ENCODE measurements at places on chromosomes 11 and 22. TPM values are rescaled to one million over a fixed set of nuclear protein-coding genes. Genes with fewer than 3 reads are reported as not detected.

Gene YPEL4
- not detected for total RNA-seq

Gene BACE1
- total RNA-seq: not detected

Gene KCNJ5
- total RNA-seq: not detected

DNA sequence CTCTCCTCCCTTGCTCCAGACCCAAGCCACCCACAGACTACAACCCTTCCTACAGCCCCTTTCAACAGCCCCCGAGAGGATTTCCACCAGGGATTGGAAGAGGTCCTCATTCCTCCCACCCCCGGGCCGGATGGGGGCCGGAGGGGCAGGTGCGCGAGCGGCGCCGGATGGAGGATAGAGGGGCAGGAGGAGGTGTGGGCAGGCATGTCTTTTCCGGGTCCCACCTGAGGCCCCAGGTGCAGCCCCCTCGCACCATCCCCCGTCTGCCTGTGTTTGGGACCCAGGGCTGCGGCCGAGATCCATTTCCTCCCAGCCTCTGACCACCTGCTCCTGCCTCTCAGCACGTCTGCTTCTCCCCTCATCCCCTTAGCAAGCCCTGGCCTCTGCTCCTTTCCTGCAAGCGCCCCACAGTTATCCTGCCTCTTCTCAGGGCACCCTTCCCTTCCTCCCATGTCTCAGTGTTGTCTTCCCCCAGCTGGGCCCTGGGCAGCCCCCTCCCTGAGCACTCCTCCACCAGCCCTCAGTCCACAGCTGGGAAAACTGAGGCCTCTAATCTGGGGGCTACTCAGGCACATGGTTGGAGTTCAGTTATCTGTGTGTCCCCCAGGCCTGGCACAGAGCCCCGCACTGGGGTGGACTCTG, 19.3 kb upstream of the CBX7 start:
- peaks cover 6% of the 10 kb centered on the region for H3K4me1 ChIP-seq
- no peaks in the 10 kb centered on the region for H3K36me3 ChIP-seq
- no peak overlapping the region for H3K4me3 ChIP-seq

DNA sequence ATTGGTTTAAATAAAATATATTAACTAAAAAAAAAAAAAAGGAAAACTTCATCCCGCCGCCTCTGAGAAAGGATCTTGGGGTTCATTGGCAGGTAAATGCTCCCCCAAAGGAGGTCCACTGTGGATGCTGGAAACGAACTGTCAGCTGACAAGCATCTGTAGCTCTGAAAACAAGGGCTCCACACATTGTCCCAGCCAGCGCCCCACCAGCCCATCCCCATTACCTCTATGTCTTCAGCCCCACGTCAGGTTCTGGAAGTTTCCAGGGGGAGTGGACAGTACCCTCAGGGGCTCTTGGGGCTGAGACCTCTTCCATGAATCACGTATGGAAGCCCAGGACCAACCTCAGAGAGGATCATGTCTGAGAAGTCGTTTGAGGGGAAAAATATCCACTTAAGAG, 66.4 kb upstream of the WNT7B start:
- DNase-seq: no peak
- H3K27me3 ChIP-seq: no peaks in the 10 kb centered on the region
- no peaks in the 10 kb centered on the region for H3K36me3 ChIP-seq
- no peak overlapping the region for H3K4me3 ChIP-seq

DNA sequence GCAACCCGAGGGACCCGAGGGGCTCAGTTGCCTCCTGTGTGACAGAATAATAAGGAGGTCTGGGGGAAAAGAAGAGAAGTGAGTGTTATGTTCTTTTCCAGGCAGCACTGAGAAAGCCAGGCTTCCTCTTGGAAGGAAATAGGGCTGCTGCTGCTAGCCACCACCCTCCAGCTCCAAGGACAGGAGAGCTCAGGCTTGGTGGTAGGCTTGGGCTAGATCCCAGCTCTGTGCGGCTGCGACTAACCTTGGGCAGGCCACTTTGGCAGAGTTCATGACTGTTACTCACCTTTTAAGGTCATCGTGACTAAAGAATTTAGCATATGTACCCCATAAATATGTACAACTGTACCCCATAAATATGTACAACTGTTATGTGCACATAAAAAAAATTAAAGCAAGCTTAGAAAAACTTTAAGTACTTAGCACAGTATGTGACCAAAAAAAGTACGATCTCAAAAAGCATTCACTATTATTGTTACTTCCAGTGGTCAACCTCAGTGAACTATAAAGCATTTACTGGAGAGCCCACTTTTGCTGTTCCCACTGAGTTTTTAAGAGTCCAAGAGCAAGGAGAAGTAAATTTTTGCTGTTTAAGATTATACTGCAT, 124.7 kb upstream of the POU2AF2 start:
- peaks cover 3% of the 10 kb centered on the region for H3K4me1 ChIP-seq
- DNase-seq: no peak
- H3K27me3 ChIP-seq: 0 out of 2 replicates have a peak, but pooled peaks cover 4% of the 10 kb centered on the region
- H3K27ac ChIP-seq: no peak overlapping the region

- H3K4me3 ChIP-seq: no peak overlapping the region
- DNase-seq: peak; percentile 43
- no peak overlapping the region for H3K27ac ChIP-seq
- H3K4me1 ChIP-seq: peaks cover 13% of the 10 kb centered on the region
- H3K27me3 ChIP-seq: no peaks in the 10 kb centered on the region
- no peaks in the 10 kb centered on the region for H3K36me3 ChIP-seq
Measured at GRCh38 chr22:39266398-39267030, 21.7 kb upstream of the PDGFB start.

GRCh38 chr11:119828006-119828405, 99.0 kb upstream of the NECTIN1 start:
- H3K4me1 ChIP-seq: no peaks in the 10 kb centered on the region
- no peaks in the 10 kb centered on the region for H3K36me3 ChIP-seq
- H3K4me3 ChIP-seq: no peak overlapping the region
- no peak overlapping the region for H3K27ac ChIP-seq

- H3K36me3 ChIP-seq: no peaks in the 10 kb centered on the region
- no peaks in the 10 kb centered on the region for H3K27me3 ChIP-seq
- no peak overlapping the region for H3K27ac ChIP-seq
- DNase-seq: no peak
Measured at GRCh38 chr11:134270250-134270714, 5.9 kb upstream of the GLB1L3 start.

Measured in Karpas-422 (cell line).